Breast epithelium (tissue), 4 donors: ENCODE measurements at places on chromosomes 3 and 15.

DNA sequence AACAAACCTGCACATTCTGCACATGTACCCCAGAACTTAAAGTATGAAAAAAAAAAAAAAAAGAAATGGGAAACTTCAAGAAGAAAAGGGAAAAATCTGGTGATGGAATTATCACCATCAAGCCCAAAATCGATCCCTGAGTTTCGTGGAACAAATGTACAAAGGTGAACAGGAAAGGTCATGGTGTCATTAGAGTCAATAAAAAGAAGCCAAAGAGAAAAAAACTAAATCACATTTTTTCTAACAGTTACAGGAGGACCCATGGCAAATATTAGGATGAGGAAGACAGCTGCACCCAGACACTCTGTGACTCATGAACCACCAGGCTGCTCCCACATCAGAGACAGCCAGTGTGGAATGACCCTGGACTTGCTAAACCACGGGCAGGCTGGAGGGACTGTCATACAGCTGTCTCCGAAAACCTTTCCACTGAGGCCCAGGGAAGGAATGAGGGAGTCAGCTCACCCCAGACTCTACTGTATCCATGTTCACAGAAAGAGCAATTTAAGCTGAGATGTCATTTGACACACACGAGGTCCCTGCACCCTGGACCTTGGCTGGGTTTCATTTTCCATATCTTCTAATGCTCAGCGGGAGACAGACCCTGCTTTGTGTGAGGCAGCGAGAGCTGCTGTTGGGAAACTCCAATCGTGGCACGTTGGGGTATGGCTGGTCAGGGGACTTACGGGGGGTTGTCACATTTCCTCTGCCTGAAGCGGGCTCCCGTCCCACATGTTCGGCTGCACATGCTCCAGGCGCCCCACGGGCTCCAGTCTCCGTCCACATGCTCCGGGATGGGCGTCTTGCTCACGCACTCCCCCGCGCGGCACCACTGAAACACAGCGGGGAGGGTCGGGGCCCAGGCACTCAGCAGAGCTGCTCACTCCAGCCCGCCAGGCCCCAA is 210.2 kb downstream of the ADAMTS17 start:
- H3K27me3 ChIP-seq = no peaks in the 10 kb centered on the region
- H3K27ac ChIP-seq = no peak overlapping the region
- DNase-seq = no peak
- no peaks in the 10 kb centered on the region for H3K4me1 ChIP-seq
- no peak overlapping the region for H3K4me3 ChIP-seq

DNA sequence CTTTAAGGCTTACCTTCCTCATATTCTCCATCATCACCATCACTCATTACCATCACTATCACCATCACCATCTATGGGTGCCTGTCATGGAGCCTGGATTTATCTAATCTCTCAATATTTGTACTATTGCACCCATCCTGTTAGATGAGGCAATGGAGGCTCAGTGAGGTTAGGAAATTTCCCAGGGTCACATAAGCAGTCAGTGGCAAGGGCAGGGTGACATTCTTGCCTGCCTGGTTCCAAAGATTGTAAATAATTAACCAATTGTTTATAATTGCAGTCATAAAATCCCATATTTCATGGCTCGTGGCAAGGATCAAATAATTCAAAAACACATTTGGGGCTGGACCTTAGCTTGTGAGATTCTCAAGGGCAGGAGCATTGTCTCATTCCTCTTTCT is 55.2 kb downstream of the MGLL start:
- no peaks in the 10 kb centered on the region for H3K36me3 ChIP-seq
- no peaks in the 10 kb centered on the region for H3K4me1 ChIP-seq
- H3K27me3 ChIP-seq = no peaks in the 10 kb centered on the region
- no peak overlapping the region for H3K27ac ChIP-seq
- no peak for DNase-seq

DNA sequence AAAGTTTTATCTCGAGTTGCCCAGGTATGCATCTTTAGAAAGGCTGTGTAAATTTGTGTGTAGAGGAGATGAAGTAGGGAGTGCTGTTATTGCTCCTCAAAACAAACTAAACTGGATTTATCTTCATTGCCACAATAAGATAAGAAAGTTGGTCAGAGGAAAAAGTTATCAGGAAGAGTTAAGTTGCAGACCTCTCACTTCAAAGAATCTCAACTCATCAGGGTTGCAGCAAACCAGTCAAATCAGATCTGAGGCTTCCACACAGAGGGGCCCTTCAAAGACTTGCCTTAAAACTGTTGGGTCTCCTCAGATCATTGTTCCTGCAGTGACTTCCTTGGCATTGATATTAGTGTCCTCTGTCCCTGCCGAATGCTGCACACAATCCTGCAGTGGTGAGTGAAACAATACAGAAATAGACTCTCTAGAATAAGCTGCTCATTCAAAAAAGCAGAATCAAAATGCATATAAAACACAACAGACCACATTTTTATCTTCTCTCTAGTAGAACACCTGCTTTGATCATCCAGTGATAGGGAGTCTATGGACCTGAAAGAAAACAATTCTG is 191.2 kb upstream of the CBLB start:
- no peak overlapping the region for H3K4me3 ChIP-seq
- DNase-seq = no peak
- H3K4me1 ChIP-seq = no peaks in the 10 kb centered on the region

DNA sequence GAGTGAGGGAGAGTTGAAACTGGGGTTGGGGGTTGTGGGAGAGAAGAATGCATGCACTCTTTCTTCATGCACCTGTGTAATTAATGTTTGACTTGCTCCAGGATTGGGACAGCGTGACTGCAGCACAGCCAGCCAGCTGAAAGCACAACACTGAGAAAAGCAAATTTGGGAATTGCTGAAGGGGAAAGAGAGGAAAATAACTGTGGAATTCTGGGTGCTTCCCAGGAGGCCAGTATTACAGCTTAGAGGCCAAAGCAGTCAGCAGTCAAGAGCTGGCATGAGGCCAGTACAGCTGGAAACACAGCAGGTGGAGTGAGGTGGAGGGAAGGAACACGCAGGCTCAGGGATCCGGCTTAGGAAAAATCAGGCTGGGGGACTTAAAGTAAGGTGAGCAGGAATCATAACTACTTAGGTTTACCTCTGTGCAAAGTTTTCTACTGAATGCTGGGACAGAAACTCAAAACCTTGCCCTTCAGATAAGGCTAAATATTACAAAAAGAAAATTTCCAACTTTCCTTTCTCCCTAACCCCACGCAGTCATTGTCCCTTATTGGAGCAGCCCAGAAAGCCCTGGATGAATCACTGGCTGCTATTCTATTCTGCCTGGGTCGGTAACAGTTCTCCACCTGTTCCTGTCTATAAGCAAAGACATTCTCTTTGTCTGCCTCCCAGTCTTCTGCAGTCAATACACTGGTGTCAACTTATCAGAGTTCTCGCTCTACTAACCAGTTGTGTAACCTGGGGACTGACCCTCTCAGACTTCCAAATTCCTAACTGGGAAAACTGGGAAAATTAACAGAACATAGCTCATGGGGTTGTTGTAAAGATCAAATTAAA is 167.2 kb downstream of the MAGI1 start:
- no peak overlapping the region for H3K4me3 ChIP-seq
- peak; percentile 64 for DNase-seq
- H3K36me3 ChIP-seq = no peaks in the 10 kb centered on the region
- H3K4me1 ChIP-seq = no peaks in the 10 kb centered on the region

DNA sequence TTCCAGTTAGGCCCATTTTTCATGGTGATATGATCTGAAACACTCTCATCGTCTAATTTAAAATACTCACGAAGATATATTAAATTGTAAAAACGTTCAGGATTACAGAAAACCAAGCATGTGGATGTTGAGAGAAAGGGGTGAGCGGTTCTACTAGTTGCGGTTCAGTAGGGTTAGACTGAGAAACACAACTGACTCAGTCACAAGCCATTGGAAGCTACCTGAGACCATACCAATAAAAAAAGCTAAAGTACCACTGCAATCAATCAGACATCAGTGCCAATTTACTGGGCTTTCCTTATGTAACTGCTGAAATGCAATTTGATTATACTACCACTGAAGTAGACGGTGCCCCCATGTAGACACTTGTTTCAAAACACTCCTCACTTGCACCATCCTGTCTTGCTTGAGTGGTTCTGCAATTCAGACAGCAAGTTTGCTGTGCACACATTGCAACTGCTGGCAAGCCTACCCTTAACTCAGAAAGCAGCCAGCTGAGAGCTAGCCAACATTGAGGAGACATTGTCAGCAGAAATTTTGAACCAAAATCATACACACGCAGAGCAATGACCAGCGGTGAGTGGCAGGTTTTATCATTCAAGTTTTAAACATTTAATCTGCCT is 368.7 kb upstream of the ARHGEF26 start:
- no peak for DNase-seq
- no peak overlapping the region for H3K4me3 ChIP-seq
- H3K4me1 ChIP-seq = no peaks in the 10 kb centered on the region
- no peak overlapping the region for H3K27ac ChIP-seq
- H3K36me3 ChIP-seq = no peaks in the 10 kb centered on the region

DNA sequence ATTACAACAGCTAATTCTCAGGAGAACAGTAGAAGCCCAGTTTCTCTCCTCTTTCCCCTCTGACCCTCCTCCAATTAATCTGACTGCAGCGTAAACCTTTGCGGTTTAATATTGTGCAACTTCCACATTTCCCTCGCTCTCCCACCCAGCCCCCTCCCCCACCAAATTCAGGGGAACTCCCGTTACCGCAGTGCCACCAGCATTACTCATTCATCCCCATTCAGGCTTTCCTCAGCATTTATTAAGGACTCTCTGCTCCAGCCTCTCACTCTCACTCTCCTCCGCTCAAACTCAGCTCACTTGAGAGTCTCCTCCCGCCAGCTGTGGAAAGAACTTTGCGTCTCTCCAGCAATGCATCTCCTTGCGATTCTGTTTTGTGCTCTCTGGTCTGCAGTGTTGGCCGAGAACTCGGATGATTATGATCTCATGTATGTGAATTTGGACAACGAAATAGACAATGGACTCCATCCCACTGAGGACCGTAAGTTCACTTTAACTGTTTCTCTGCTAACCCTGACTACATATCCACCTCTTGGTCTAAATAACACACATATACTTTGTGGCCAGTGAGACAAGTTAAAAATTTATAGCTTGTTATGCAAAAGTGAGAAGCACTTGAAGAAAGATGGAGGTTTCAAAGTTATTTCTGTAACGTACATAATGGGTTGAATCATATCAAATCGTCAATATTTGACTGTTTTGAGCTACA is at the start of gene PTX3:
PTX3 (plus strand) TSS at position 268 of the 709 bp plus-strand sequence; CDS start at position 352, 84 bp downstream.
- H3K4me3 ChIP-seq = peak within 1 kb of the TSS; percentile 82
- peak within 1 kb of the TSS; percentile 66 for H3K27ac ChIP-seq
- H3K4me1 ChIP-seq = peaks cover 6% of the 10 kb centered on the region
- H3K27me3 ChIP-seq = no peaks in the 10 kb centered on the region
- peak; percentile 20 for DNase-seq
- H3K36me3 ChIP-seq = no peaks in the 10 kb centered on the region
